Stimulated activated CD4-positive, alpha-beta T cell treated with anti-CD3 and anti-CD28 coated beads, Interleukin-1b, Interleukin-23, amount 100 ng/mL, for 1 hour (primary cell): ENCODE measurements at places on chromosomes 7 and 10.

DNA sequence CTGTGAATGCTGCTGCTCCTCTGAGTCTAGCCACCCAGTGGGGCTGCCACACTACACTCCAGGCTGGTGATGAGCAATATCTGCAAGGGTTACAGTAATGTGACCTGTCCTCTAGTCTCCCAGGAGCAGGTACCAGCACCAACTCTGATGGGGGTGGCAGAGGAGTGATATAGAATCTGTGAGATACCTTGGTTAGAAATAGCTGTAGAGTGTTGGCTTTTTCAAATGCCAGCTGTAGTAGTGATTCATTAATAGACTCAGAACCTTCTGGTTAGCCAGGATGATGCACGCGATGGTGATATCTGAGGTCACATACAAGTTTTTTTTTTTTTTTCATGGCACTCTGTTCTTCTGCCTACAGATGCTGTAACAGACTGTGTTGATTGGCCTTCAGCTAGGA is 757.1 kb downstream of the INHBA start:
- DNase-seq, result no peak

GRCh38 chr10:5735119-5735518 is 50.5 kb downstream of the TASOR2 start:
- DNase-seq, result no peak

DNA sequence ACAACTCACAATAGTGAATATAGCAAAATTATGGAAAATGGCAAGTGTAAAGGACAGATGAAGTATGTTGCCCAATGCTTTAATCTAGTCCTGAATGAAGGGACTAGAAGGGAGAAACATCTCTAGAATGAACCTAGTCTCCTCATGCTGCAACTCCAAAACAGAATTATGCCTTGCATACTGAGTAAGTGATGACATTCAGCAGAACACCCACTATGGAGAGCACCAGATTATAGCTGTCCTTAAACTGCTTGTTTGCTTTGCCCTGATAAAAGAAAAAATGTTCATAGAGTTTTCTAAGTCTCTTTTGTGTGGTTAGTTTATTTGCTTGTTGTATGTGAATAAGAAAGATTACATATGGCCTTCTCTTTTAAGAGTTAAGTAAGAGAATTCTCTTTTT is 7.8 kb upstream of the HGF start:
- DNase-seq, result no peak

DNA sequence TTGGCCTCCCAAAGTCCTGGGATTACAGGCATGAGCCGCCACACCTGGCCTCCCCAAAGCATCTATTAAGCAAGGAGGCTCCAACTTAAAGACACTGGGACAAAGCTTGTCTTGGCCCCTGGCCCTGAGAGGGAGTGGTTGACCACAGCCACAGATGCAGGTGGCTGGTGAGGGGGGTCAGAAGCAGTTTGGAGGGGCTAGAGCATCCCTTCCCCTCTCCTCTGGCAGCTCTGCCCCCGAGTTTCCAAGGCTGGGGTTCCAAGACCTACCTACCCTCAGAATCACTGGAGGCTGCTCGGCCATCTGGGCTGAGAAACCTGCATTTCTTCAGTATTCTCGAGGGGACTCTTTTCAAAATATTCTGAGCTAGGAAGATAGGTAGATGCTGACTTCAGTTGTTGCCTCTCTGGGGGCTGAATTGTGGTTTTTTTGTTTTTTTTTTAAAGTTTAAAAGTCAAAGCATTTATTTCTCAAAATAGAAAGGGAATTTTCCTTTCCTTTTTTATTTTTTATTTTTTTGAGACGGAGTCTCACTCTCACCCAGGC is 32.6 kb downstream of the DDIT4 start:
- no peak for DNase-seq

DNA sequence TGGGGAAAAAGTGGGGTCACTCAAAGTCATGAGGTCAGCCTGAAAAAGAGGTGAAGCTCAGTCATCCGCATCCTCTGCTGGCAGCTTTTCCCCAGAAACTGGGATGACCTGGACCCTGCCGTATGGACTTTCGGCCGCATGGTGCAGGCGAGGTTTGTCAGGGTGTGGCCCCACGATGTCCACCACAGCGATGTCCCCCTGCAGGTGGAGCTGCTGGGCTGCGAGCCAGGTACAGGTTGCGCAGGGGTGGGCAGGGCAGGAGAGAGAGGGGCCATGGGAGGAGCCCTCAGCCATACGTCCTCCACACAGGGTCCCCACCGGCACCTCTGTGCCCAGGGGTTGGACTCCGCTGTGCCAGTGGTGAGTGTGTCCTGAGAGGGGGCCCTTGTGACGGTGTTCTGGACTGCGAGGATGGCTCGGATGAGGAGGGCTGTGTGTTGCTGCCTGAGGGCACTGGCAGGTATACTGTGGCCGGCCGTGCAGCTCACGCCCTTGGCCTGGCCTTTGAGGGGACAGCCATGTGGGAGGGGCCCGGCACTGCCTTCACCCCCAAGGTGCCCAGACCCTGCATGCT is 23.0 kb upstream of the ZNF467 start:
- no peak for DNase-seq

DNA sequence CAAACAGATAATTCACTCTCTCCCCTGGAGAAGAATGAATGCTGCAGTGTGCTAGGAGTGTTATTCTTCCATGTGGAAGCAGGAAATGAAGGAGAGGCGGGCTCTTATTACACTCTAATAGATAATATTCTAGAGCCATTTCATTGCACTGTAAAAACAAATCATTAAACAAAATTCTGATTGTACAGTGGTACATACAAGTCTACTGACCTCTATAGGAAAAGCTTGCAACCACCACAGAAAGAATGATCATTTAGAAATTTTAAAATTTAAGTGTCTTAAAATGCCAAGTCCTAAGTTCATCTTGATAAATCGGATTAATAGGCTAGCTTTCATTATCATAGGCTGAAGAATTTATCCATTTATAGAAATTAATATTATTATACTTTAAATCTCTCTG is 960.3 kb upstream of the LRRN3 start:
- no peak for DNase-seq

- DNase-seq, result no peak
Measured at GRCh38 chr10:25615926-25616325, 318.1 kb upstream of the MYO3A start.

DNA sequence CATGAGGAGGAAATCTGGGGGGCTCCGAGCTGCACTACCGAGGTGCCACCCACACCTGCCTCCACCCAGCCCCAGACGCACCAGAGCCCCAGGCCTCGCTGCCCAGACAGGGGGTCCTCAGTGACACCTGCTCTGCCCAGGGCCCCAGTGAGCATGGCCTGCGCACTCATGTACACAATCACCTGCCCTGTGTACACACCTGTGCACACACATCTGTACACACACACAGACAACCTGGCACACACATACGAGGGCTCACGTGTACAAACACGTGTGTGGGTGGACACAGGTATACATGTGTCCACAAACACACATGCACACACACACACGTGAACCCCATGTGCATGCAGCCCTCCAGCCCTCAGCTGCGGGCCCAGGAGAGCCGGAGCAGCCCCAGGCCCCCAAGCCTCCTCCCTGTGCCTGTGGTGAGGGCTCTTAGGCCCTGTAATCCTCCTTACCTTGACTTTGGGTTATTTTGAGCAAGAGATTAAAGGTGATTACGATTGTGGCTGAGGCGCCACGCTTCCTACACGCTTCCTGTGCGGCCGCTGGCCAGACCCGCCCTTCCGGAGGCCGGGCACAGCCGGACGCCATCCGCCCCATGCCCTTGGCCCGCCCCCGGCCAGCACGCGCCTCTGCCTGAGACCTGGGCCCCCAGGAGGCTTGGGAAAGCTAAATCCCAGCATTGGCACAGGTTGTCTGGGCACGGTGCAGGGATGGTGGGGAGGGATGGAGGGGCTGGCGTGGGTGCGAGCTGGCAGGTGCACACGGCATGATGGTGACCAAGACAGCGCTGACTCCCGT is 71.9 kb downstream of the ELFN1 start:
- DNase-seq, result no peak

- no peak for DNase-seq
Measured at GRCh38 chr10:47178537-47179290, 121.3 kb upstream of the GDF10 start.

DNA sequence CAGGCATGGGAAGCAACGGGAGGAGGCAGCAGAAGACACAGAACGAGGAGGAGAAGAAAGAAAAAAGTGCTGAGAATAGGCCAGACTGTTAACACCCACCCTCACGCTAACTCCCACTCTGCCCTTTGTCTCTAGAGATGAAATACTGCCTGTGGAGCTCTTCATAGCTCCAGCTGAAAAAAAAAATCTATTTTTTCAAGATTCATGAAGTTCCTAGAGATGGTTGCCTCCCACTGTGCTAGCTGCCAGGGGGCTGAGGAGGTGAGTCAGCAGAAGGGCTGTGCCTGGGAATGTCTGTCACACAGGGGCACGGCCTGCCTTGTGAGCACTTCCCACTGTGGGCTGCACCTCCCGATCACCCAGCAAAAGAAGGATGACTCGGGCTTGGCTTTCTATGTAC is 144.5 kb downstream of the RNF216 start:
- DNase-seq, result no peak
